ENCODE measurements at places on chromosomes 6 and 20.

GRCh38 chr20:41299899-41300298 lies 17.6 kb downstream of the ZHX3 start:
- no peak for DNase-seq

DNA sequence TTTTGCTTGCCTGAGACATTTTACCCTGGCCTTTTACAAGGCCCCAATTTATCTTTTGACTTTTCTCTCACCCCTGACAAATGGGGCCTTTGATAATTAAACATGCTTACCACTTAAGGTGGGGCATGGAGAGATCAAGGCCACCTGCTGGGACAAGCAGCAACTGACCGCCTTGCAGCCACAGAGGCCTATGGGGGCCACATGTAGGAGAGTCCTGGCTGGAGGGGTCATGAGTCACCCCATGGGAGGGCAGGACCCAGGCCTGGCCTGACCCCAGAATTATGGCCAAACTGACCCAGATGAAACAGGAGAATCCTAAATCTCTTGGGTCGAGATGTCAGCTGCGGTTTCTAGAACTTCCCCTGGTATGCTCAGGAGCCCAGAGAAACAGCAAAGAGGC lies 8.5 kb upstream of the OCSTAMP start:
- no peak for DNase-seq

DNA sequence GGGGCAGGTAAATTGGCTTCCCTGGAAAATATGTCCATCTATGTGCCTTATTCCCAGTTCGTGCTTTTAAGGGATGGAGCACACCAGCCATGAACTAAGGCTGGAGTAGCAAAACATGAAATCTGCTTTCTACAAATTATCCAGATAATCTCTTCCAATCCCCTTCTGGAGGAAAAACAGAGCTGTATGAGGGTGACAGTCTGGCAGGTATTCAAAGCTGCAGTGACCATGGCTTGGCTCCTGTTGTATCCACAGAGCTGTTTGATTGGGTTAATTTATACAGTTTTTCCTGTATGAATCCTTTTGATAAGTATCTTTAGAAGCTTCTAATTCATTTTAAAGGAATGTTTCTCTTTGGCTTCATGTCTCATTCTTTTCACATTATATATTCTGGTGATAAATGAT lies 144.4 kb downstream of the AIG1 start:
- DNase-seq = no peak

GRCh38 chr20:51473771-51474170 lies 68.7 kb downstream of the NFATC2 start:
- no peak for DNase-seq

DNA sequence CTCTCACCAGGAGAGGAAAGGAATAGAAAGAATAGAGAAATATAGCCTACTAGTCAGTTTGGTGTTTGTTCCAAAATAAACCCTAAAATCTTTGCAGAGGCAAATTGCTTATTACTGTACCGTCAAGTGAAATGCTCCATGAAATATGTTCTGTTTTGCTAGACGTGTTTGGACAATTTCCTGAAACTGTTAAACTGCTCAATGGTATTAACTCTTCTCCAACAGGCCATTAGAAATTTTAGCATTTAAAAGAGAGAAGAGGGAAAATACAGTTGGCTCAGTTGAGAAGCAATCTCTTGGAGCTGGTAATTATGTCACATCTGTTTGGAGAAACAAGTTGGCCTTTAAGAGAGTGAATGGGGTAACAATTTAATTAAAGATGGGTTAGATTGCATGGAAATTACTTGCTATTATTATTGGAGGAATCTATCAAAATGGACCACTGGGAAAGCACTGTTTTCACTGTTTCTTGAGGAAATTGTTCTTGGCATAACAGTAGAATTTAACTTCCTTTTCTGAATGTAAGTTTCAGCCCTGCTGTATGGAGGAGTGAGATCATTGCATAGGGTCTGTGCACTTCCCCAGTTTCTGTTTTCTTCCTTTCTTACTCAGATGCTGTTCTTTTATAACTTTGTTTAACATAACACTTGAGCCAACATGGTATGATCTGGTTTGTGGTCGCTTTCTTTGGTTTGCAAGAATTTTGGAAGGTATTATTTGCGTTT lies 373.6 kb downstream of the PLCB1 start:
- DNase-seq = no peak

GRCh38 chr6:12899046-12899833 lies 182.7 kb downstream of the PHACTR1 start:
- no peak for DNase-seq

DNA sequence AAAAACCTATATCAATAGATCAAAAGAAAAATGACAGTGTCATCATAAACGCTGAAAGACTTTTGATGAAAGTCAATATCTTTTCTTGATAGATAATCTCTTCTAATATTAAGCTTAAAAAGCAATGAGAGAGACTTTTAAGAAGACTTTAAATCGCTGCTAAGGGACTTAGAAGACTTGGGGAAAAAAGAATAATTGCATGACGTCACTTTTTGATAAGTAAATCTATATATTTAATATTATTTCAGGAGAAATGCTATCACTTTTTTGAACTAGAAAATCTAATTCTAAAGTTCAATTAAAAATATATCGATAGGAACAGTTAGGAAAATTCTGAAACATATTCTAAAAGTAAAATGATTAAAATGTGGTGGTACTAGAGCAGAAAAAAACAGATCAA lies 78.7 kb upstream of the TSHZ2 start:
- no peak for DNase-seq

GRCh38 chr6:5728351-5729079 lies 278.2 kb downstream of the NRN1 start:
- no peak for DNase-seq

DNA sequence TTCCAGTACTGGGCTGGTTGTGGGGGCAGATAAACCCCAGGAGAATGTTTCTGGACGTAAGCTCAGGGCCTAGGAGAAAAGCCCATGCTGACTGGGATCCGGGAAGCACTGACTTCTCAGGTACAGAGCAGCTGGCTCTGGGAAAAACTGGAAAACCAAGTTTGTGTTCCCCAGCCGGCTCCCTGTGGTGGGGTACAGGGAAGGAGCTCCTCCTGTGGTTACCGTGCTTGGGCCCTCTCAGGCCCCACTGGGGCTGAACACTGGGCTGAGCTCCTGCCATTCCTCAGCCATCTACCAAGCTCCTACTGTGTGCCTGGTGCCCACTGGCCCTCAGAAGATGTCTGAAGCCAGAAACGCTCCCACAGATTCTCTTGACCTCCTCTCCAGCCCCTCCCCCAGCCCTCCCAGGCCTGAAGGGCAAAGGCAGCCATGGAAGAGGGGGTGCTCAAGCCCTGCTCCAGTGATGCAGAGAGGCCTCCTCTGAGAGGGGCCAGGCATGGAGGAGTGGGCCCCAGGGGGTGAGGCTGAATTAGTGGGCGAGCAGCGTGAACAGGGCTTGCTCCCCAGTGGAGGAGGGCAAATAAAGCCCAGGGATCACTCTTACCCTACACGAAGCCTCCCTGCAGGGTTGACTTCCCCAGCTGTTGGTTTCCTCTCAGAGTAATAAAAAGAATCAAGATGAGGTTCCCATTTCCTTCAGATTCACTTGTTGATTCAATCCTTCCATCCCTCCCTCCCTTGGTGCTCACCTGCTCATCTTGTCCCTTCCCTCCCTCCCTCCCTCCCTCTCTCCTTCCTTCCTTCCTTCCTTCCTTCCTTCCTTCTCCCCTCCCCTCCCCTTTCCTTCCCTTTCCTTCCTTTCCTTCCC lies 100.0 kb downstream of the VEGFA start:
- no peak for DNase-seq

DNA sequence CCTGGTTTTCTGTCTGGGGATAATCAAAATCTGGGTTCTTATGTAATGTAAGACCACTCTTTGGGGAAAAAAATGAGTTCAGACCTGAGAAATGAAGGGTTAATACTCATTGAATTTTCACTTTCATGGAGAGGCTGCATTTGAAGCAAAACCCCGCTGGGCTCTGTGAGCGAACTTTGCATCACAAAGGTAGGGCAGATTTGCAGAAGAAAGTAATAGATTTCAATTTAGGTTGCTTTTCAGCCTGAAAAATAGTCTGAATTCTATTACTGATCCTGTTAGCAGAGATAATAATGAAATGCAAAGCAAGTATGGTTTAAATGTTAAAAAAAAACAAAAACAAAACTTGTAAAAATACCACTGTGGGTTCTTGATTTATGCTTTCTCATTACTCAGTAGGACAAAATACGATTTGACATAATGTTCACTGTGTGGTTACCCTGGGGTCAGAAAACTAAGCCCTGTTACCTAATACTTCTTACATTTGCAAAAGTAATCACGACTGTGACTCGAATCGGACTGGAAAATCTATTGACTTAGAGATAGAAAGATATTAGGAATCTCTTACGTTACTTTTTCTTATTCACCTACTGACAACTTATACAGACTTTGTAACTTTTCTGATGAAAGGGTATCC lies 72.2 kb downstream of the UST start:
- no peak for DNase-seq

GRCh38 chr6:79215213-79215824 lies 19.2 kb downstream of the HMGN3 start:
- no peak for DNase-seq

- no peak for DNase-seq
Measured at GRCh38 chr20:37364927-37365272, 19.0 kb downstream of the SRC start.

- no peak for DNase-seq
Measured at GRCh38 chr6:118171852-118172251, 264.8 kb downstream of the SLC35F1 start.

- no peak for DNase-seq
Measured at GRCh38 chr6:24922170-24922569, 13.6 kb downstream of the RIPOR2 start.

GRCh38 chr6:124535746-124536145 lies 426.5 kb upstream of the RNF217 start:
- DNase-seq = no peak

GRCh38 chr6:53309901-53310300 lies 38.8 kb downstream of the ELOVL5 start:
- no peak for DNase-seq

DNA sequence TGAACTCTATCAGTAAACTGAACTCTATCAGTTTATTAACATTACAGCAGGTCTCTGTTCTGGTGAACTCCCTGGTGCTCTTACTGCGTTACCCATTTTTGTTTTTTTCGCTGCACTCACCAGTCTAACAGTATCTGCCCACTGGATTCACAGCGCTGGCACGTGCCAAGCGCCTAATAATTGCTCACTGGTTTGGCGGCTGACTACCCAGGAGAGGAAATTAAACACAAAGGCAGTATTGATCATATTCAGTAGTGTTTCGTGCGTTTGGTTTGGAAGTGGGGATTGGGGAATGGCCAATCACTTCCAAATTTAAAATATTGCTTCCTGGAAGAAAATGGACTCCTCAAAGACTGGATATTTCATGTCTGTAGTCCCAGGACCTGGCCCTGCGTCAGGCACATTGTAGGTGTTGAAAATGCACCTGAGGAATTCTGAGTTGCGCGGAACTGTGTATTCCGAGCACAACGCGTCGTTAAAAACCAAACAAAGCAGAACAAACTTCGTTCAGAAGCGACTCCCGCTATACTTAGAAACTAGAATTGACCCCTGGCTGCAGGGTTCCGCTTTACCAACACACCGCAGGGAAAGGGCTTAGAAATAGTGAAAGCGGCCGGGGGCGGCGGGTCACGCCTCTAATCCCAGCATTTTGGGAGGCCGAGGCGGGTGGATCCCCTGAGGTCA lies 1.1 kb upstream of the RPS12 start:
- peak; percentile 17 for DNase-seq

DNA sequence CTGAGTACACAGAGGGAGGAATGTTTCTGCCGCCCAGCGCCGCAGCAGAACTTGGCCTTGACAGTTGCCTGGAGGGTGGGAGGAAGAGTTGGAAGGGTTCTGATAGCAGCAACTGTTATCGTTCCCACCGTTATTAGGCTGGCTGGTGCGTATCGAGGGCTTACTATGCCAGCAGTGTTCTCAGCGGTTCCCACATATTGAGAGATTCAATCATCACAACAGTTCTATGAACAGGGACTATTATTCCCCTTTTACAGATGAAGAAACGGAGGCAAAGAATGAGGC lies 380.1 kb upstream of the SULF2 start:
- no peak for DNase-seq

- no peak for DNase-seq
Measured at GRCh38 chr6:137518386-137518983, 24.3 kb upstream of the OLIG3 start.

DNA sequence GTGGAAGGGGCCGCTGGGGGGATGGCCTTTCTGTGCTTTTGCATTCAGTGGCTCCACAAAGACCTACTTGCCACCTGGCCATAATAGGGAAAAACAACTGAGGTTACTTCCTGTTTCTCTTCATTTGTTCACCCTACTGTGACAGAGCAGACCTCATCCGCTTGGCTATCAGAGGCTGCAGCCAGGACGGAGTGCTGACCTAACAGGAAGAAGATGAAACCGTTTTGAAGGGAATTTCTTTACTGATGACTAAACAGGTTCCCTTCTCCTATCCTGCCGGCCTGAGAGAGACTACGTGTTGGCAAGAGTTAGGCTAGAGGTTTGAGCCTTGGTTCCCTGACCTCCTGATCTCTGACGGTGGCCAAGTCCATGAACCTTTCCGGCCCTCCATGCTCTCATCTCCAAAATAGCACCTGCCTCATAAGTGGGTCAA lies 21.3 kb downstream of the PRR18 start:
- DNase-seq = no peak

GRCh38 chr20:46749147-46749546 lies 39.7 kb downstream of the SLC2A10 start:
- no peak for DNase-seq

- no peak for DNase-seq
Measured at GRCh38 chr6:65545920-65546319, 161.1 kb downstream of the EYS start.

- DNase-seq = no peak
Measured at GRCh38 chr6:86856937-86857563, 80.3 kb upstream of the HTR1E start.

DNA sequence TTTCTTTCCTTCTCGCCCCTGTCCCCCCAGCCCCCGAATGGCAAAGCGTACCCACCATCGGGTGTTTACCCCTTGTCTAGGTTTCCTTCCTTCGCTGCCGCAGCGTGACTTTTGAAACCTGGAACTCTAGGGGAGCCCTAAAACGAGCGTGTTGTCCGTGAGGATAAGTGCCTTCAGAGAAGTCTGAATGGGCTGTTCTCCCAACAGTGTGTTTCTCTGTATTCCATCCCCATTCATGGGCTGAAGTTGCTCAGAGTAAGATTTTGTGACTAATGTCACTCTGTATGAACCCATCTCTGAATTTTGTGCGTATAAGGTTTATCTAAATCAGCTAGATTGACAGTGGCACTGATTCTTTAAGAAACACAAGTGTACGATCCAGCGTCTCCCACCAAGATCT lies 949 bp downstream of the MACROD2 start:
- no peak for DNase-seq

All from activated gamma-delta T cell treated with Interleukin-2 at 50 U/mL for 16 hours (primary cell).